ENCODE measurements at places on chromosomes 2 and 18.

DNA sequence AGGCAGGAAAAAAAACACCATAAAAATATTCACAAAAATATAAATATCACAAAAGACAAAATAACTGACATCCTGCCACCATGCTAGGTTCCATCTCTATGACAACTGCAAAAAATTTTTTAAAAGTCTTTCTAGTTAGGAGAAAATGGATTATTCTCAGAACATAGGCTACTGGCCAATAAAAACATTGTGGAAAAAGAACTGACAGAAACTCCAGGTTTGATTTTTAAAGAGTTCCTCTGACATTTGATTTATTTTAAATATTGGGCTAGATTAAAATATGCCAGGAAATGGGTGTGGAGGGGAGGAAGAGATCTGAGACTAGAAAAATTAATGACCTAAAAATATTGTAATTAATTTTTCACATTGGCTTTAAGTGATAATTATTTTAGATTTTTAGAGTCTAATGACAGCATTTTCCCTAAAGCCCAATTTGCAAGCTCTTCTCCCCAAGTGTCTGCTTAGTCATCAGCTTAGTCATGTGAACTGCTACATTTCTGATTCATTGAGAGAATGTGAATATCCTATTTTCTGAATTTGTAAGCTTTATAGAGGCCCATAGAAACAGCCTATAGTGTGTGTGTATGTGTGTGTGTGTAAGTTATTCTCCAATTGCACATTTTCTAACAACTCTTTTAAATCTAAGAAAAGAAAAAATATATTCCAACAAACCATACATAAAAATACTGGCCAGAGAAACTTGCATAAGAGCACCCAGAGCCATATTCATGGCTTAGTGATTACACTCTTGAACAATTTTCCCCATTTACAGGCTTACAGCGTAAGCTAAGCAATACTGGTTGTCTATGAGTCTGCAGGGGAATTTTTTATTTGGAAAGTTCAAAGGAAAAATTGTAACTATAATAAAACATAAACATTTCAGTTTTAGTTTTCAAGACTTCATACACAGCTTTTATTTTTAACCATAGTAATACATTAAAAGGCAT lies 48.4 kb downstream of the TMEFF2 start:
- no peak for DNase-seq

DNA sequence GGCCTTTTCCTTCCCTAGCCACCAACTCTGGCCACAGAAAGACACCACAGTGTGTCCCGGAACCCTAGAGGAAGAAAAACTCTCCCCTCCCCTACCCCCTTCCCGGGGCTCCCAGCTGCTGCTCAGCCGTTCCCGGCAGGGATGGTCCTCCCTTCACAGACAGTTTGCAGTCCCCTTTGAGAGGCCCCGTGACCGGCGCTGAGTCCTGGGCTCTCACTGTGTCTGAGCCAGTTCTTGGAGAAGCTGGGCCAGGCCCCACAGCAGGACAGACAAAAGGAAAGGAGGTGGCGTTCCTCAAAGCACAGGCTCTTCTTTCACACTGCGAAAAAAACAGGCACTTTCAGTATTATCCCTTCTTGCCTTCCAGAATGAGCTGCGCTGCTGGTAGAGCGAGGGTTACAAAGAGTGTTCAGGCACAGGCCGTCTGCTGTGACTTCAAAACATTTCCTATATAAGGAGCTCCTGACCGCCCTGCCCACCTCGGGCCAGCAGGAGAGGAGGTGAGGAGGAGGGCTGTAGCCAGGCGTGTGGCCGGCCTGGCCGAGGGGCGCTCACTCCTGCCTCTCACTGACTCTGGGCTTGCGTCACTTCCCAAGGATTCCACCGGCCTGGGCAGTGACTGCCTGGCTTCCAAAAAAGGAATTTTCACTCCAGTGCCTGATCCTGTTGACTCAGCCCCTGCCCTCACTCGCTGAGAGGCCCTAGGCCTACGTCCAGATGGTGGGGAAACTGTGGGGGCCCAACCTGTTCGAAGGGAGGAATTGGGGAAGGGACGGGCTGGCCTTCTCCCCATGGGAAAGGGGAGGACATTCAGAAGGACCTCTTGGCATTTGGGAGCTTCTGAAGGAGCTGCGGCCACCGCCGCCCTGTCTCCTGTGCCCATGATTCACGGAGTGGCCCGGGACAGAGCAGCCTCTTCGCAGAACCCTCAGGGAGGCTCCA lies 24.9 kb downstream of the CIDEA start:
- DNase-seq, result no peak

- no peak for DNase-seq
These were observed 8.9 kb downstream of the RAB31 start for GRCh38 chr18:9716780-9717563.

DNA sequence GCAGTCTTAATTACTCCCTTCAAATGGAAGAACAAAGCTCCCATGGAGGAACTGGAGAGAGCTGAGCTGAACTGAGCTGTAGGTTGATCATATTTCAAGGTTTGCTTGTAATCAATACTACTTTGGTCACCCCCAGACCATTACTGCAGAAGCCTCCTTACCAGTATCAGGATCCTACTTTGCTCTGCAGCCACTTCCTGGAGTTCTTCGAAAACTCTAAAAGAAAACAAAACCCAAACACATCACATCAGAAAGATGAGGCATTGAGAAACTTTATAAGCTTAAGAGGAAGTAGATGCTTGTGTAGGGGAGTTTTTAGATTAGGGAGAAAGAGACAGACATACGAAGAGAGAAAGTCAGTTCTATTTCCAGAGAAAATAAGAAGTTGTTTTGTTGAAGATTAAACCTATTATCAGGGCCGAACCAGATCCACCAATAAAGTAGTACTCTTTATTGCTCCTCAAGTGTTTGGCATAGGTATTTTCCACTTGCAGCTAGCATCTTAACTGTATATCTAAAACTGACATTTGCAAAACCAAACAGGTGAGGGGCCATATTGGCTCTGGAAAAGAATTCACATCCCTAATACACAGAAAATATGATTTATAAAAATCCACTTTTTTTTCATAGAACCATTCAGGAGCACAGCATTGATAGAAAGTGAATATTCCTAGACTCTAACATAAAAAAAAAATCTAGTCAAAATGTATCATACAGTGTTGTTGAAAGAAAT lies 166.9 kb upstream of the KLF7 start:
- no peak for DNase-seq
